IMR-90 (cell line): ENCODE measurements at places on chromosomes 12 and 14. TPM values are rescaled to one million over a fixed set of nuclear protein-coding genes. Genes with fewer than 3 reads are reported as not detected.

- H3K36me3 ChIP-seq, result no peaks in the 10 kb centered on the region
- H3K4me3 ChIP-seq, result no peak overlapping the region
- DNase-seq, result no peak
- no peaks in the 10 kb centered on the region for H3K27me3 ChIP-seq
- no peaks in the 10 kb centered on the region for H3K4me1 ChIP-seq
These were observed 265.3 kb upstream of the TBX3 start for GRCh38 chr12:114949058-114949820.

GRCh38 chr14:67192366-67192765, 3.1 kb downstream of the GARIN2 start:
- H3K36me3 ChIP-seq, result no peaks in the 10 kb centered on the region
- peaks cover 5% of the 10 kb centered on the region for H3K4me1 ChIP-seq
- no peak overlapping the region for H3K27ac ChIP-seq
- DNase-seq, result no peak

DNA sequence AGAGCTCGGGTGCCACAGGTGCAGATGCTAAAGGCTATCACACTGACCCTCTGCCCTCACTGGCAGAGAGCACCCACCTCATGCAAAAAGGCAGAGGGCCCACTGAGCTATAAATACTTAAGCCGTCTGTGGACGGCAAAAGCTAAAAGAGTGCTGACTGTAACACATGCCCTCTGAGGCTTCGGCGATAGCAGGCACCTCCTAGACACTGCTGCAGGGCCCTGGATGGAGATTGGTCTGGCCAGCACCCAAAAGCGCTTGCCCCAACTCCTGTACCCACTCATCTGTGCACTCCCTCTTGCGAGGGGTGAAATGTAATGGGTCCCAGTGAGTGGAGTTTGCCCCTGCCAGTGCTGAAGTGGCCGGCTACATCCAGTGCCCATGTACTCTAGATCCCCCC, 148.7 kb downstream of the SLC16A7 start:
- no peaks in the 10 kb centered on the region for H3K4me1 ChIP-seq
- DNase-seq, result no peak
- no peaks in the 10 kb centered on the region for H3K36me3 ChIP-seq

- H3K4me1 ChIP-seq, result no peaks in the 10 kb centered on the region
- H3K4me3 ChIP-seq, result no peak overlapping the region
- H3K36me3 ChIP-seq, result no peaks in the 10 kb centered on the region
- H3K27me3 ChIP-seq, result peaks cover 35% of the 10 kb centered on the region
- H3K27ac ChIP-seq, result no peak overlapping the region
These were observed 161.6 kb upstream of the PRMT8 start for GRCh38 chr12:3329361-3329760.

GRCh38 chr14:96904201-96904600, 107.0 kb downstream of the VRK1 start:
- no peak overlapping the region for H3K27ac ChIP-seq
- peak; percentile 41 for DNase-seq
- no peaks in the 10 kb centered on the region for H3K27me3 ChIP-seq
- peaks cover 2% of the 10 kb centered on the region; the same call in 1 of the 2 replicates for H3K4me1 ChIP-seq
- no peak overlapping the region for H3K4me3 ChIP-seq

DNA sequence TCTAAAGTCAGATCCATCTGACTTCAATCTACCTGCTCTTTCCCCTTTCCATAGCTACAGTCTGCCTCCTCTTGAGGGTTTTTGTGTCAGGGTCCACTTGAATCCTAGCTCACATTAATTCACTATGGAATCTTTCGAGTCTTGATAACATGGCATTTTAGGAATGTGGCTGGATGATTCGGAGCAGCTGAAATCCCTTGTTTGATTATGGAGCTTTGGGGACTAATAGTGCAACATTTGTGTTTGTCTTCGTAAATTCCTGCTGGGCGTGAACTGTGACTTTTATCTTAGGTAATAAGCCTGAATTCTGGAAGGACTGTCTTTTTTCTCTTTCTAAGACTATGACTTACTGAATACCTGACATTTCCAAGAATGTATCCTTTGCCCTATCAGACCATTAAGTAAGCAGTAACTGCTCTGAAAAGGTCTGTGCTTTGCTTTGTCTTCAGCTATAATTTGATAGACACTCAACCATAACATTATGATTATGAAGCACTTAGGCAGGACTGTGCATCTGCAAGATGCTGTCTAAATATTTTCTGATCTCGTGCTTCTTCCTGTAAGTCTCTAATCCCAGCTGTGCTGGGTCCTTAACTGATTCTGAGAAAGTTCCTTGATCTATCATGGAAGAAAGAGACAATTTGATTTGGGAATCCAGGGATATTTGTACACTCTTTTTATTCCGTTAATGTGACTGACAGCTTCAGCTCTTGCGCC, 19.0 kb upstream of the PELI2 start:
- peaks cover 4% of the 10 kb centered on the region for H3K4me1 ChIP-seq
- H3K27me3 ChIP-seq, result peaks cover 12% of the 10 kb centered on the region
- DNase-seq, result no peak
- H3K36me3 ChIP-seq, result no peaks in the 10 kb centered on the region
- no peak overlapping the region for H3K4me3 ChIP-seq

GRCh38 chr14:53231171-53231570, 78.0 kb upstream of the DDHD1 start:
- H3K4me3 ChIP-seq, result no peak overlapping the region
- DNase-seq, result no peak
- H3K27ac ChIP-seq, result no peak overlapping the region
- no peaks in the 10 kb centered on the region for H3K36me3 ChIP-seq
- no peaks in the 10 kb centered on the region for H3K4me1 ChIP-seq

DNA sequence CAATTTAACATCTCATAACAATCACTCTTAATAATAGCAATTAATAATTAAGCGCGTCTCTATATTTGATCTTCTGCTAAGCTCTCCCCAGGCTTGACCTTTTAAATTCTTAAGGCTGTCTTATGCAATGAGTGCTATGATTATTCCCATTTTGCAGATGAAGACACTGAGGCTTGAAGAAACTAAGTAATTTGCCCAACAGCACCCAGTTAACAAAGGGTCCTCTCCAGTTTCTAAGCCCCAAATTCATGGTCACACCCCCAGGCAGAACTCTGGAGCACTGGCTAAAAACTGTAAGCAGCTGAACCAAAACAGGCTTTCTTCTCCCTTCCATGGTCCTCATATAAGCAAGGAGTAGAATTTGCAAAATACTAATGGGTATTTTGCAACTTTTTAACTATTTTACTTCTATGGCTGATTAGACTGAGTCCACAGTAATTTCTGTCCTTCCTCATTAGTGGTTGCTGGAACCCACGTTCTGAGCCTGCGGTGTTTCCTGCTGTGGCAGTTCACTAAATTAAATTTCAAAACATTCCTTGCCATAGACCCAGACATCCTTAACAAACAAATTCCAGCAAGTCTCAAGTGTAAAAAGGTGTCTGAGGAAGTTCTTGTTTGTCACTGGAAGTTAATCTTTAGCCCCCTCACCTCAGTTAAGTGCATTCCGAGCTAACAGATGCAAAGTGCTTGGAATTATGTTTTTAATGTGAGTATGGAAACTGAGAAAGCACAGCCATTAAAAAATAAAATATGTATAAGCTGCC, 76.5 kb downstream of the TMEM132D start:
- no peaks in the 10 kb centered on the region for H3K4me1 ChIP-seq
- H3K4me3 ChIP-seq, result no peak overlapping the region
- no peaks in the 10 kb centered on the region for H3K36me3 ChIP-seq
- DNase-seq, result no peak
- no peak overlapping the region for H3K27ac ChIP-seq
- H3K27me3 ChIP-seq, result no peaks in the 10 kb centered on the region

GRCh38 chr12:38838056-38838850, 67.1 kb downstream of the CPNE8 start:
- H3K36me3 ChIP-seq, result no peaks in the 10 kb centered on the region
- H3K4me1 ChIP-seq, result no peaks in the 10 kb centered on the region
- H3K4me3 ChIP-seq, result no peak overlapping the region
- DNase-seq, result no peak
- H3K27me3 ChIP-seq, result no peaks in the 10 kb centered on the region

GRCh38 chr12:123744836-123745235, 17.3 kb upstream of the DNAH10 start:
- H3K27me3 ChIP-seq, result no peaks in the 10 kb centered on the region
- 0 out of 2 replicates have a peak, but pooled peaks cover 1% of the 10 kb centered on the region for H3K4me1 ChIP-seq
- H3K4me3 ChIP-seq, result no peak overlapping the region
- H3K36me3 ChIP-seq, result peaks cover 38% of the 10 kb centered on the region
- H3K27ac ChIP-seq, result no peak overlapping the region

CRY1 gene
- 7.8 and 9.9 TPM in 2 replicates for polyA plus RNA-seq

FLVCR2 gene
- polyA plus RNA-seq, result 0.94 and 1.0 TPM in 2 replicates

PTHLH gene
- 1.3 and 1.6 TPM in 2 replicates for polyA plus RNA-seq

PLEKHD1 gene
- polyA plus RNA-seq, result not detected in 2 replicates
